C1 segment of cervical spinal cord (tissue), 14 donors: ENCODE measurements at places on chromosomes 3 and 15.

GRCh38 chr3:72663429-72663828 lies 184.8 kb downstream of the SHQ1 start:
- DNase-seq: peak; percentile 23

DNA sequence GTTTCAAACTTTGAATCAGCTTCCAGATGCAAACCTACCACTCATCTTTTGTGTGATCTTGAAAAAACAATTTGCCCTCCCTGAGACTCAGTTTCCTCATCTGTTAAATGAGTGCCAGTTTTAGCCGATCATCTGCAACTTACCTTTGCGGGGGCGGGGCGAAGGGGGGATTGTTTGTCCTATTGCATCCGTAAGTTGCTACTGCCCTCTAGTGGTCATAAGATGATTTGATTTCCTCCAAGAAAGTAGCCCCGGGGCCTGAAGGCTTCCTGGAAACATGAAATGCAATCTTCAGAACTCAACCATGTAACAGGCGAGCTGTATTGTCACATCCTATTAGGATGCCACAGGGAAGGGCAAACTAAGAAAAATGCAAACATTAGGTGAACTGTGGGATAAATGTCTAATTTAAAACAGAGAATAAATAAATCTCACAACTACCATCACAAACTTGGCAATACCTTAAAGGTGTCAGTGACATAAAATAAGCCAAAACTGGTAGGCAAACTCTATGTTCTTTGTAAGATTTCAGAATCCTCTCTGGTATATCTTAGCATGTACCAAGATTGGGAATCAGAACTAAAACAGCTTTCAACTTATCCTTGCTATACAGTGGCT lies 63.5 kb upstream of the CLDN18 start:
- DNase-seq: no peak

- DNase-seq: no peak
Measured at GRCh38 chr3:53606793-53607192, 112.4 kb downstream of the CACNA1D start.

GRCh38 chr3:2826453-2826852 lies 283.7 kb downstream of the IL5RA start:
- DNase-seq: no peak

GRCh38 chr3:53231532-53232511 lies 24.0 kb downstream of the TKT start:
- DNase-seq: no peak

DNA sequence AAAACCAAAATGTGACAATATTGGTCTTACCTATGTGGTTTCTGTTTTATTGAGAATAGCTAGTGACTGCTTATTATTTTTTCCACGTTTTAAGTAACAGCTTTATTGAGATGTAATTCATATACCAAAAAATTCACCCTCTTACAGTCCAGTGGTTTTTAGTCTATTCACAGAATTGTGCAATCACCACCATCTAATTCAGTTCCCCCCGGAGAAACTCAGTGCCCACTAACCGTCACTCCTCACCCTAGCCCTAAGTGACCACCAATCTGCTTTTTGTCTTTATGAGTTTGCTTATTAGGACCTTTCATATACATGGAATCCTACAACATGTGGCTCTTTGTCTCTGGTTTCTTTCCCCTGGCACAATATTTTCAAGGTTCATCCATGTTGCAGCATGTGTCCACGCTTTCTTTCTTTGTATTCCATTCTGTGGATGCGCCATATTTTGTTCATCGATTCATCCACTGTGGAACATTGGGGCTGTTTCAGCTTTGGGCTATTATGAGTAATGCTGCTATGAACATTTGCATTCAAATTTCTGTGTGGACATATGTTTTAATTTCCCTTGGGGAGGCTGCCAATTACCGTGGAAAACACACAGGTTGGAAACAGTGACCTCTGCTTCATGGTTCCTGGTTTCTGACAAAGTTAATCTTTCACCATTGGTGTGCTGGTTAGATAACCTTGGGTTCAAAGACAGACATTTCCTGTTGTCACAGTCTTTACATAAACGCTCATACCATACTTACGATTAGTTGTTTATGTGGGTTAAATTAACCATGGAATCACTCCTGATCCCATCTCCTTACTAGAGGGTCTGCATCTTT lies 3.2 kb upstream of the BCL2L10 start:
- DNase-seq: no peak

GRCh38 chr3:52845691-52846431 lies 11.0 kb upstream of the MUSTN1 start:
- no peak for DNase-seq

GRCh38 chr15:56765251-56765650 lies 31.9 kb upstream of the ZNF280D start:
- no peak for DNase-seq

DNA sequence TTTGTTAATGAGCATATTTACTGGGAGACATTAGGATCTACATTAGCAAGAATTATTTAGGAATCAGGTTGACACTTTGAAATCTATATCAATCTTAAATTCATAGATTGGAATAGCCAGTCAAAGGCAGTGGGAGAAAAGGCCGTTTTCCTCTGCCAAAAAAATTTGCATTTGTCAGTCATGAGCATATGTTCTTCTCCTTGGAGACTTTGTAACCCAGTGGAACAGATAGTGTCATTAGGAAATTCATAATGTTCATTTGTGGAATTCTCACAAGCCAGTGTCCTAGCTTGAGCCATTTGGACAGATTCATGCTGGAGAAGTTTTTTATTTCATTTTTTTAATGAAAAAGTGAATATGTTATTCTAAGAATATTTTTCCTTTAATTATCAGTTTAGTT lies 260.1 kb downstream of the OXSM start:
- DNase-seq: no peak

DNA sequence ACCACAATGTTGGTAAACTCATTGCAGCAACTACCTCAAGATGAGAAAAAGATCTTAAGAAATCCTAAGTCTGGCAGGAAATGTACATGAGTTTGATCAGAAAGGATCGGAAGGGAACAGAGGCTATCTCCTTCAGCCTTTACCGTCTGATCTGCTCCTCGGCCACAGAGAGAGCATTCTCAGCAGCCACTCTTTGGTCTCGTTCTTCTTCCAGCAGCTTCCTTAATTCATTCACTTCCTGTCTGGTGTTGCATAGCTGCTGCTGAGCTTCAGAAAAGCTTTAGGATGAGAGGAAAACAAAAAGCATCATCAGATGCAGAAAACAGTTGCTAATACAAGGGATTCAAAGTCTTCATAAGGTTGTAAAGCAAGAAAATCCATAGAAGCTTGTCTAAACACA lies 6.6 kb upstream of the HCLS1 start:
- no peak for DNase-seq

GRCh38 chr3:58596834-58597518 lies 19.8 kb upstream of the FAM107A start:
- no peak for DNase-seq
